ENCODE measurements at places on chromosomes 3 and 15. TPM values are rescaled to one million over a fixed set of nuclear protein-coding genes. Genes with fewer than 3 reads are reported as not detected.

- ATAC-seq: no peak
Observed at GRCh38 chr3:176992565-176992964, 204.7 kb downstream of the TBL1XR1 start.

- no peak for ATAC-seq
Observed at GRCh38 chr15:84648539-84648938, 5.5 kb downstream of the WDR73 start.

DNA sequence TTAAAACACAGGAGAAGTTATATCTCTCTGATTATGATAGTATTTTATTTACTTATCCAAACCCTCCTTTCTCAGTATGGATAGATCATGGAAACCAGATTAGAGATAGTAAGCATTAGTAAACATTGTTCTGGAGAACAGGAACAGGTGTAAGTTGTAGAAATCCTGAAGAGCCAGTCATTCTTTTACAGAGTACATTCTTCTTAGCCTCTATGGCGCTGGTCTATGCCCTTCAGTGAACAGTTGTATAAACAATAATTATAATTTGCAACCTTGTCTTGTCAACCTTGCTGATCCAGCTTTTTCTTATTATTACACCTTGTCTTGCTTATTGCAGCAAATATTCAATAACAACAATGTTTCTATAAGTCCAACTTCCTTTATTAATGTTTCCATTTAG lies 47.4 kb downstream of the SLC15A2 start:
- no peak for ATAC-seq

GRCh38 chr3:46423588-46423987 lies 16.5 kb downstream of the CCRL2 start:
- no peak for ATAC-seq

DNA sequence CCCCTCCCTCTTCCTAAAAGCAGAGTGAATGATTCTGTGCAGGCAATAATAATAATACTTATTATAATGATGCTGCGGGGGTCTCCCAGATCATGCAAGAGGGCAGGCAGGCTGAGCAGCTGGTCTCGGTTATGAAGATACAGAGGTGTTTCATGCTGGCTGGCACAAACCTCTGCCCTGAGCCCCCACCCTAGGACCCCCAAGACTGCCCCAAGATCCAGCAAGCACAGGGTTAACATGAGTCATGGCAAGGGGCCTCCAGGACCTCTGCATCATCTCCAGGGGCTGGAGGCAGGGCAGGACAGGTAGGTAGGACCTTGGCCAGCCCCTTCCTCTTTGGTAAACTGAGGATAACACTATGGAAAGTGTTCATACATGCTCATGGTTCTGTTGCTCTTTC lies 2.7 kb downstream of the MGLL start:
- ATAC-seq: no peak

Gene SMCO1
- not detected for total RNA-seq

Gene UQCC5
- 54.1 TPM for total RNA-seq

Gene ANKRD34C
- total RNA-seq: not detected
